ENCODE measurements at places on chromosomes 12 and 14.
A peak's percentile ranks its signal among the peaks of the same experiment; 100 is the strongest.

DNA sequence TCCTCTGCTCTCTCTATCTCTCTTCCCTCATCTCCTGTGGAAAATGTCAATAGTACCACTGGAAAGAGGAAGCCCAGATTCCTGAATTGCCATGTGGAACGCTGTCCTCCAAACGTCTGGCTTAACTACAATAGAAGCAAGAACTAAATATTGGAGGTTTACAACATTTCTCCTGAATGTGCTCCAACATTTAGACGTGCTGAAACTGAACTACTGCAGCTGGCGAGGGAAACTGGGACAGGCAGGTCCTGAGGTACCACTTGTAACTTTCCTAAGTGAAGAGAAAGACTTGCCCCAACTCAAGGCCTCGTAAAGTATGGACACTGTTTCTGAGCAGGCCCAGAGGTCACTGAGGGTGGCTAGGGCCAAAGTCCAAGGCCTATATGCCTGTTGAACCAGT is 187.7 kb downstream of the NTF3 start:
- DNase-seq: no peak

DNA sequence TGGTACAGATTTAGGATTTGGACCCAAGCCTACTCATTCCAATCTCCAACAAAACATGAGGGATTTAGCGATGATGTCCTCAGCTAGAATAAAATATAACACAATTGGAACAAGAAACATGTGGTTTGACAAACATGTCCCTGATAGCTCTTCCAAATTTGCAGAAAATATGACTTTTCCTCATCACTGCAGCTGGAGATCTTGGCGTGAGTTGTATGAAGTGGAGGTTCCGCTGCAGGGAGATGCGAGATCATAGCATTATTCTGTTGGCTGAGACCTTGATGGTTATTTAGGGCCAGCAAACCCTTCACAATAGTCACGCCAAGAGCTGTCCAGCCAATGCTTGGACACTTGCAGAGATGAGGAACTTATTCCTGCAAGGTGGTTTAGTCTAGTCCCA is 413.4 kb upstream of the TBX3 start:
- no peak for DNase-seq

DNA sequence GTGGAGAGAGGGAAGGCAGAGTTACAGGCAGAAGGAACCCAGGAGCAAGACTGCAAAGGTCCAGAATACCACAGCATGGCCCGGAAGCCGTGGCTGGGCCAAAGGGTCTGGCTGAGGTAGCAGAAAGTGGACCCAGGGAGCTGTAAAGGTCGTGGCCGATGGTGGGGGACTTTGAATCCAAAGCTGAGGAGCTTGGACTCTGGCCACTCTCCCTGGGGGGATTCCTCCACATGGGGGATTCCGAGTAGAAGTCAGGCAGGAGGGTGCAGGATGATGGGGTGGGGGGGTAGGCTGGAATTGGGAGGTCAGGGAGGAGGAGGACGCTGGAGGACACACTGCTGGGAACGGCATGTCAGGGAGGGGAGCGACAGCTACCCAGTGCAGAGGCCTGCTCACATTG is 125.2 kb downstream of the GCH1 start:
- no peak for DNase-seq

DNA sequence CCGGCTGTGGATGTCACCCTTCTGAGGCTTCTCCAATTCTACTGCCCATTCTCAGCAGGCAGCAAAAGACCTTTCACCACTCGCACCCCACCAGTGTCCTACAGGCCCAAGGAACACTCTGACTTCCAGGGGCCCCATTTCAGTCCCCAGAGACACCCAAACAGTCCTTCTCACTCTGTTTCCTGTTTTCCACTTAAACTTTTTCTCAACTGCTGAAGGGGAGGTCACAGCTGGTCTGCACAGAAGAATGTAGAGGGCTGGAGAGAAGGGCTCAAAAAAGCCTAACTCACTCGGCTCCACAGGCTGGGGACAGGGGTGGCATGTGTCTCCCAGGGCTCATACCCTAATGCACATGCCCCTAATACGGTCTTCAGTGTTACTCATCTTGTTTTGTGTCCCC is 4.2 kb upstream of the DTX1 start:
- DNase-seq: no peak

DNA sequence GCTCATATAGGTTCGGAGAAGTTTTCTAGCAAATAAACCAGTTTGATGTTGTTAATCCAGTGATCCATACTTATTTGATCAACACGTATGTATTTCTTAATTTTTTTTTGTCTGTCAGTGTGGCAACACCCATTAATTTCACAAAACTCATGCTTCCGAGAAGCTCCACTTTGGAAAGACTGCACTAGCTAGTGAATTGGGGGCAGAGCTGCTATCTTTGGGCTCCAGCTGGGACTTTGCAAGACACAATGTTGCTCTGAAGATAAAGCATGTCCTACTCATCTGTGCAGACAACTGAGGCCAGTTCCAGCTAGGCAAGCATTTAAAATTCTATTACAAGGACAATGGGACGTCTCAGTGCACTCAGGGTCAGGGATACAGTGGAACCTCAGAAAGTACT is 298.4 kb downstream of the NUAK1 start:
- DNase-seq: no peak

GRCh38 chr12:94677778-94678177 is 27.4 kb upstream of the TMCC3 start:
- no peak for DNase-seq

DNA sequence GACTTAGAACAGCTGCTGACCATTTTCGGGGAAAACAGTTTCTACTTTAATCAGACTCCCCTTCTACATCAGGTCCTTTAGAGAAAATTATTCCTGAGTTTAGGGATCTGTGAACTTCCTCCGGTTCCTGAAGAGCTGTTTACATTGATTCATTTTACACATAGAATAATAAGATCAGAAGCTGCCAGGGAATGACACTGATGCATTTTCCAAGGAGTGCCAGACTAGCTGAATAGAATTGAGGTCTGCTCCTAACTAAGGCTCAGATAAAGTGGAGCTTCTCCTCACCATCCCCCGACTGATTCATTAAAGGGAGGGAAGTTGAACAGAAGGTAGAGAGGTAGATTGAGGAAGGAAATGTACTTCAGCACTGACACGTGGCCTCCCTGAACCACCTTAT is 41.9 kb upstream of the PSMA6 start:
- no peak for DNase-seq

- DNase-seq: no peak
These were observed 264.7 kb downstream of the EGLN3 start for GRCh38 chr14:33686218-33686617.

DNA sequence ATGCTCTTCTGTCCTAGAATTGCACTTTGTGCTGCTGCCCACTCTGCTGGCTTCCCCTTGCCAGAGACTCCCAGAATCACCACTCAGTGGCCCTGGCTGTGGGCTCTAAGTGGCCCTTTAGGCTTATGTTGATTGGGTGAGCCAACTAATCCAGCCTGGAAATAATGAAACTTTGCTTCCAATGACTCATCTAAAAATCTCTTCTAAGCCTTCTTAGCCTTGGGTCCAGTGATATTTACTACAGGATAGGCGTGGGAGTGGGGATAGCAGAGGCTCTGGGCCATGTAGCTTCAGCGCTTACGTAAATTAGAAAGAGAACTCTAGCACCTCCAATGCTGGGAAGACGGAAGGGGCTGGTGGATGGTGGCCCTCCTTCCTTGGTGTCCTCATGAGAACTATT is 137.9 kb downstream of the TTC8 start:
- no peak for DNase-seq

DNA sequence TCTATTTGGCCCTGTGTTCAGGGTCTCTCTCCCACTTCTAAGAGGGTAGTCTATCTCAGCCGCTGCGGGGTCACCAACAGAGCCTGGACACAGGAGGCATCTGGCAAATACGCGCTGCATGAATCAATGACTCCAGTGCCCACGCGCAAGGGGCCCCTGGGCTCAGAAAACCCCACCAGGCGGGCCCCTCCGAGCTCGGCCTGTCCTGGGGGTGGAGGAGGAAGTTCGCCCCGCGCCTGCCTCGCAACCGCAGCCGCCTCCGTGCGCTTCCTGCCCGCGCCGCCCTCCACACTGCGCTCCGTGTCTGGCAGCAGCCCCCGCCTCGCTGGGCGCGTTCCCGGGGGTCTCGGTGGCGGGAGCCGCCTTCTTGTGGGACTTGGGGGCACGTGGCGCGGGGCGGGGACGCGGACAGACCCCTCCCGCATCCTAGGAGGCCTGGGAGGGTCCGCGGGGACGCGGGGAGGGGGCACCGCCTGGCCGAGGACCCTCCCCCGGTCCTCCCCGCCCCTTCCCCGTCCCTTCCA is 811 bp upstream of the FBRSL1 start:
- no peak for DNase-seq

DNA sequence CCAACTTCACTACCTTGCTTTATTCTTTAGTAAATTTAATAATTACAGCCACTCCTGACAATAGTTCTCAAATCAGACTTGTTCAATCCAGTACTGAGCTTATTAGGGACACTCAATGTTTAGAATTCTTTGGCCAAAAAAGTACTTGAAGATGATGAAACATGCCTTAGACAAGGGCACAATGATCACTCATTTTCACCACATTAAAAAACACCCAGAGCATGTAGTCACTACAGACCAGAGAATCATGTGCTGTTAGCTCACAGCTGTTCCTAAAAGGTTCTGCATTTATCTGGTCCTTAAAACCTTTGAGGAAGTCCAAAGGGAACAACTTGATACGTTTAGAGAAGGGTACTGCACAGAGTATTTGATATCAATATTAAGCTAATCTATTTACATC is 98.7 kb downstream of the INSM2 start:
- no peak for DNase-seq

DNA sequence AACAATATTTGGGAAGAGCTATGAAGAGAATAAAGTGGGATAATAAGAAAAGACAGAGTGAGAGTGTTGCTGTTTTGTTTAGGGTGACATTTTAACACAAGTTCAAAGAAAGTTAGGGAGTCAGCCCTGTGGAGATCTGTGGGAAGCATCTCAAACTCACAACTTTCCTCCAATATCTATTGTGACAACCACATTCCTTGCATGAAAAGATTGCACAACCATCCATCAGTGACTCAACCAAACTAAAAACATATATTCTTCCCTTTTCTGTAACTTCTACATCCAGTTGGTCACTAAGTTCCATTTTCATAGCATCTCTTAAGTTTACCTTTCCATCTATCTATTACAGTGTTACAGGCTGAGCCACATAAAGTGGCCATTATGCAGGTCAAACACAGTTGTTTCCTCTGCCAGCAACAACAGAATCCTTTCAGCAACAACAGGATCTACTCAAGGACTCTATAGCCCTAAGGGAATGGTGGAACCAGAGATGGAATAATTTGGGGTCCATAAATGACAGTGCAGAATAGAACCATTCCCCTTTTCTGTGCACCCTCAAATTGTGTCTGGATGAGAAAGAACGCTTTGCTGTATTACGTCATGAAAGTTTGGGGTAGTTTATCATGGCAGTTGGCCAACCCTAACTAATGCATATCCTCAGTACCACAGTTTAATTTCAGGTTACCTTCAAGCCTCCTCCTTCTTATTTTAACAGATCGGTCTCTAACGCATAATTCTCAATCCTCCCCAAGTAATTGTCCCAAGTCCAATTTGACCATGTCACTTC is 118.8 kb downstream of the ST8SIA1 start:
- no peak for DNase-seq

- peak; percentile 24 for DNase-seq
These were observed 547 bp upstream of the PYGL start for GRCh38 chr14:50944647-50945413.

GRCh38 chr12:123942238-123942653 is 30.4 kb downstream of the CCDC92 start:
- DNase-seq: peak; percentile 57

DNA sequence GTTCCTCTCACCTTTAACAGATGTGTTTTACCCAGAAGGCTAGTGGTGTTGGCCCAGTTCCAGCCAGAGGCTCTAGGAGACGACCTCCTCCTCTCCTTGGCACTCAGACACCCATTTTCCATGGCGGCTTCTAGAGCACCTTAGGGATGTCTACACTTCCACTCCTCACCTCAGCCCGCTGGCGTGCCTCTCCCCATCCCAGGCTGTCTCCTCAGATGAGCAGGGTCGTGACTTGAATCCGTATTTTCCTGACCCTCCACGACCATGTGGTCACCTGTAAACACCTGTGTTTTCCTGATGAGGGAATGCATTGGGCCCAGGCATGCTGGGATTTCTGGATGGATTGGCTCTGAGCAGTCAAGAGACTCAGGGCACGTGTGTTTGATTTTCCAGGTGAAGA is 21.8 kb upstream of the RIN3 start:
- no peak for DNase-seq

DNA sequence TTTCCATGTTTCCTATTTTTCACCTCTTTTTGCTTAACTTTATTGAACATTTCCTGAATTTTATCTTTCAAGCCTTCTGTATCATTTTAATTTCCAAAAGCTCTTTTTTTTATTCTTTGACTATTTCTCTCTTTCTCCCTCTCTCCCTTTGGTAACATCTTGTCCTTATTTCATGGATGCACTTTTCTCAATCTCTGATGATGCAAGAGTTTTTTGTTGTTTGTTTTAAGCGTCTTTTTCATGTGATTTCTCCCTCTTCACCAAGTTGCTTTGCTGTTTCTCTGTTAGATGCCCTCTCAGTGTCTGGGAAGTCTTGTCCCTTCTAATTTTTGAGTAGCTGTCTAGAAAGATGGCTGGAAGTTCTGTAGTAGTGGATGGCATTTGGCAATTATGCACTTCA is 62.6 kb downstream of the ANO6 start:
- no peak for DNase-seq

DNA sequence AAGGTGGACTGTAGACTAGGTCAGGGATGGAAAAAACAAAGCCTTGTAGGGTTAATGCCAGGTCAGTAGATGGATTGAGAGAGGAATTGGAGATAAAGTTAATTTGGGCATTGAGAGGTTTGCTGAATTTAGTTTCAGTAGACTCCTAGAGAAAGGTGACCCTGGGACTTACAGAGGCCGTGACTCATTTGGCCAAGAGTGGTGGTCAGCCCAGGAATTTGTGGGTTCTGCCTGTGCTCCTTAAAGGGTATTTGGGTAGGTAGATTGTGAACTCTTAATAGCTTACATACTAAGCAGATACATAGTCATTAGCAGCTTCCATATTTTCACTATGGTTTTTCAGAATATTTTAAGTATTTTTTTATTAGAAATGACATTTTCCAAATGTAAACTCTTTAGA is 21.8 kb downstream of the PLEKHA5 start:
- DNase-seq: no peak

- no peak for DNase-seq
These were observed 82.6 kb downstream of the METTL25 start for GRCh38 chr12:82440885-82441284.

DNA sequence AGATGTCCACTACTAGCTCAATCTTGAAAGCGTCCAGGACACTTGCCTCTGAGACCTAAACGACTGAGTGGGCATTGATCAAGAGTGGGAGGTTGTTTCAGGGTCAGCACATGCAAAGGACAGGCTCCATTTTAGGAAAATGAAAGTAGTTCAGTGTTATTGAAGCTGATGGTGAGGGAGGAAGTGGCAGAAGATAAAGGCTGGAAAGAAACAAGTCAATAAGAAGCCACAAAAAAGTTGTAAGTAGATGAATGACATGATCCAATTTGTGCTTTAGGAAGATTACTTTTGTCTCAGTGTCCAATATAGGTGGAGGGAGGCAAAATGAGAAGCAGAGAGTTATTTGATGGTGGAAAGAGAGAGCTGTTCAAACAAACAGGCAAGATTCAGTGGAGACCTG is 22.0 kb downstream of the GPR65 start:
- no peak for DNase-seq
